T-helper 2 cell treated with Interferon-gamma antibody and Interleukin-4, amounts not matched to agents 100 ng/mL and 5 ng/mL, for 36 hours (primary cell): ENCODE measurements at places on chromosomes 2 and 18. TPM values are rescaled to one million over a fixed set of nuclear protein-coding genes. Genes with fewer than 3 reads are reported as not detected.

CRYGD gene
- total RNA-seq = not detected in 2 replicates

STK17B gene
- 218 and 223 TPM in 2 replicates for total RNA-seq

TSPYL6 gene
- total RNA-seq = not detected in 2 replicates

CDKL4 gene
- 0.59 and 0.80 TPM in 2 replicates for total RNA-seq

SLC5A7 gene
- not detected in 2 replicates for total RNA-seq

CNDP1 gene
- 0.25 TPM in 1 of 2 replicates, not detected in the other for total RNA-seq

FHOD3 gene
- total RNA-seq = not detected in 2 replicates

HMSD gene
- total RNA-seq = 1.2 and 3.3 TPM in 2 replicates

ADGRF3 gene
- total RNA-seq = 4.8 and 4.9 TPM in 2 replicates

RFX8 gene
- 4.4 and 6.6 TPM in 2 replicates for total RNA-seq

OR6B3 gene
- not detected in 2 replicates for total RNA-seq

YWHAQ gene
- total RNA-seq = 277 and 286 TPM in 2 replicates

LHCGR gene
- not detected in 2 replicates for total RNA-seq

DSG1 gene
- not detected in 2 replicates for total RNA-seq

ALPG gene
- total RNA-seq = not detected in 2 replicates
